Activated T-cell treated with anti-CD3 and anti-CD28 coated beads, Interleukin-2, amount 50 U/mL, for 72 hours (primary cell): ENCODE measurements at places on chromosomes 7 and 10.

DNA sequence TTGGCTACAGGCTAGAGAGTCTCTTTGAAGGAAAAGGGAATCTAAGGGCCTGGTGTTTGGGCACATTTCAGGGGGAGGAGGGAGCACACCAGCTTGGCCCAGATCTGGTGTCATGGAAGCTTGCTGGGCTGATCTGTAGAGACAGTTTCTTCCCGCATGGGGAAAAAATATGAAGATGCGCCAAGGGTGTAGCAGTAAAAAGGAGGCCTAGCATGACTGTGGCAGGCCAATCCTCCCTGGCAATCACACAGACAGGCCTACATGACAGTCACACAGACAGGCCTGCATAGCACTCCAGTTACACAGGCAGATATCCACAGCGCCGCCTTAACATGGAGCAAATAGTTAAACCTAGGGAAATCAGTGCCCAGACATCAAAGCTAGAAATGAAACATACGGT lies 123.6 kb upstream of the KIF5B start:
- no peak overlapping the region for H3K27ac ChIP-seq
- H3K36me3 ChIP-seq = no peaks in the 10 kb centered on the region
- DNase-seq = no peak
- H3K27me3 ChIP-seq = no peaks in the 10 kb centered on the region
- H3K4me1 ChIP-seq = no peaks in the 10 kb centered on the region

GRCh38 chr7:11478426-11478825 lies 353.6 kb downstream of the THSD7A start:
- DNase-seq = no peak
- no peak overlapping the region for H3K27ac ChIP-seq
- H3K4me1 ChIP-seq = no peaks in the 10 kb centered on the region
- no peak overlapping the region for H3K4me3 ChIP-seq
- H3K27me3 ChIP-seq = no peaks in the 10 kb centered on the region

DNA sequence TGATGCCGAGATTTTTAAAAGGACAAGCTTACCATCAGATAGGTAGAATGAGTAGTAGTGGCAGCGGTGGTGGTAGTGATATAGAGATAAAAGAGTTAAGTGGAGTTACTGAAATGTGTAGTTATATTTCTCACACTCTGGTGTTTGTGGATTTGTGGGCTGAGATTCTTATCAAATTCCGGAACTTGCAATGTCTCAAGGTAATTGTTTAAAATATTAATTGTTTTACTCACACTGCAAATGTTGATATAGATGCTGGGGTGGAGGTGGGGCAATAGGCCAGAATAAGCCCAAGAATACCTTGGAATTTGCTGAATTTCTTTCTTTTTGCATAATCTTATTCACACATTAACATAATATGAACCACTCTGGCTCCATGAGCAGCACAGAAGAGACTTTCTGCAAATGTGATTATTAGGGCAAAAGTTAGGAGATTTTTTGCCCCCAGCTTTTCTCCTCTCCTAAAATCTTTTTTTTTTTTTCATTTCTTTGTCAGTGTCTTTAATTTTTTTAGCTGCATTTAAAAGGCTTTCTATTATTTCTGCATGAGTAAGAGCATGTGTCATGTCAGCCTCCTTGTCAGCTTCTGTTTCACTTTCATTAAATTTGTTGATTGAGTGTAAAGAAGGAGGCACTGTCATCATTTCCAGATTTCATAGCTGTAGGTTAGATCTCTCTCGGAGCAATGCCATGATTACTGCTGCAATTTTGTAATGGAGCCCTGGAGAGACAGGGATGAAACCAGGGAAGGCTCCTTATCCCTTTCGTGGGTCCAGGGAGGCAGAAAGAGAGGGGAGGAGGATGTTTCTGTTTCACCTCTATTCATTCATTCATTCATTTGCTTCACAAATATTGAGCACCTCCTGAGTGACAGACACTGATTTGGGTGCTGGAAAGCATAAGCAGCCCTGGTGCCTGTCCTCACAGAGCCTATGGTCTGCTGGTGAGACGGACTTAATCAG lies 13.1 kb upstream of the SGMS1 start:
- peak overlapping the region; percentile 85 for H3K4me3 ChIP-seq
- peaks cover 72% of the 10 kb centered on the region for H3K27me3 ChIP-seq
- peaks cover 34% of the 10 kb centered on the region for H3K4me1 ChIP-seq
- H3K27ac ChIP-seq = peak overlapping the region; percentile 62
- peak; percentile 61 for DNase-seq

- no peaks in the 10 kb centered on the region for H3K36me3 ChIP-seq
- peak overlapping the region; percentile 53 for H3K4me3 ChIP-seq
- H3K4me1 ChIP-seq = peaks cover 40% of the 10 kb centered on the region
These were observed 200.3 kb downstream of the PRPF18 start for GRCh38 chr10:13787015-13787421.

GRCh38 chr10:48237259-48238250 lies 36.9 kb downstream of the FRMPD2 start:
- H3K27ac ChIP-seq = no peak overlapping the region
- no peak for DNase-seq
- H3K4me1 ChIP-seq = no peaks in the 10 kb centered on the region

GRCh38 chr10:92573091-92573797 lies 649 bp downstream of the IDE start:
- no peaks in the 10 kb centered on the region for H3K27me3 ChIP-seq
- H3K4me1 ChIP-seq = peaks cover 40% of the 10 kb centered on the region
- peak; percentile 49 for DNase-seq

GRCh38 chr10:65945061-65945460 lies 980.8 kb upstream of the LRRTM3 start:
- H3K4me1 ChIP-seq = no peaks in the 10 kb centered on the region
- H3K36me3 ChIP-seq = no peaks in the 10 kb centered on the region
- H3K27ac ChIP-seq = no peak overlapping the region
- no peak for DNase-seq

- H3K27ac ChIP-seq = no peak overlapping the region
- no peak overlapping the region for H3K4me3 ChIP-seq
- peaks cover 19% of the 10 kb centered on the region for H3K4me1 ChIP-seq
- peaks cover 8% of the 10 kb centered on the region for H3K27me3 ChIP-seq
These were observed 35.0 kb upstream of the AGR3 start for GRCh38 chr7:16916738-16917137.

DNA sequence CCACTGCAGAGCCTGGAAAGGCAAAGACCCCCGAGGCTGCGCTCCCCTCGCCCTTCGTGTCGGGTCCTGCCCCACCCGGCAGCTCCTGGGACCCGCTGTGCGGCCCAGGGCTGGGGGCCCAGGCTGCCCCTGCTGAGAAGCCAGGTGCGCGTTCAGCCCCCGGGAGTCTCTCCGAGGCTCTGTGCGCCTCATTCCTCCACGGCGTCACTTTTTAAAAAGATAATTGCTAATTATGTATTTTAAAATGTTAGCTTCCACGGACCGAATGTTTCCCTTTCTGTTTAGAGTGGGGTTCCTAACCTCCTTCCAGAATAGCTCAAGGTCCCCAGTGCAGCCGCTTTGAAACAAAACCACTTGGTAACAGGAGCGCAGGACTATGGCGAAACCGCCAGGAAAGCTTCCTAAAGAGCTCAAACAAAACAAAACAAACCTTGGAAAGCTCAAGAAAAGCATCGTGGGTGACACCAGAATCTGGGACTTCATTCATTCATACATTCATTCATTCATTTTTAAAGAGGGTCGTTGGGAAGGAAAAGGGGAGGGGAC lies 45.6 kb downstream of the PDIA4 start:
- H3K4me1 ChIP-seq = peaks cover 67% of the 10 kb centered on the region
- DNase-seq = no peak
- peaks cover 4% of the 10 kb centered on the region for H3K36me3 ChIP-seq
- H3K4me3 ChIP-seq = peak overlapping the region; percentile 97
- H3K27me3 ChIP-seq = peaks cover 10% of the 10 kb centered on the region
- peak overlapping the region; percentile 77 for H3K27ac ChIP-seq

DNA sequence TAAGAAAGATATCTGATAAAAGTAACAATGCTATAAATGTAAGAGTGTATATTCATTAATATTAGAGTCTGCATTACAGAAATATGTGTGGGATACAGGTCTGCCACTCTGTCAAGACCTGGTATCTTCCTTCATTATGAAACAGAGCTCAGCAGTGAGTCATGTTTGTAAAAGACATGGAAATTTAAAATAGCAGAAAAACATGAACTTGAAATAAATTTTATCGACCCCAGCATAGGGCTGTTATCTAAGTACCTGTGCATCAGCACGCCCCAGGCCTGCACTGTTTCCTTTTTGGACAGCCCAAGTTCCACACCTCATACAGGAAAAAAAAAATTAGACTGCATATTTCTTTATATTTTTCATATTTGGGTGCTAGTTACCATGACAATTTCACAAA lies 58.0 kb upstream of the ZPBP start:
- no peak overlapping the region for H3K4me3 ChIP-seq
- H3K27ac ChIP-seq = peak overlapping the region; percentile 83
- no peak for DNase-seq
- H3K36me3 ChIP-seq = peaks cover 5% of the 10 kb centered on the region

DNA sequence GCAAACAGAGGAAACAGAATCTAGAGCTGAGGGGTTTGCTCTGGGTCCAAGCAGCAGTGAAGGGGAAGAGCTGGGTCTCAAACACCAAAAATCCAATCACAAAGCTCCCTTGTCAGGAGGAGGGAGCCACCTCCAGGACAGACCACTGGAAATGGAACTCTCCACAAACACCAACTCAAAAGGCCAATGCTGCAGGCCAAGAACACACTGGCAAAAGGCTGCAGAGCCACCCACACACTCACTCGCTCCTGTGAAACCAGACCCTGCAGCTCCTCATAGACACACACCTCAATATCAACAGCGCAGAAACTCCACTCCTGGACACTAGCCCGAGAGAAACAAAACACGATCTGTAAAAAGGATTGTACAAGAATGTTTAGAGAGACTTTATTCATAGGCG lies 213.5 kb downstream of the PTPRN2 start:
- DNase-seq = no peak
- H3K4me3 ChIP-seq = no peak overlapping the region
- H3K27me3 ChIP-seq = no peaks in the 10 kb centered on the region

DNA sequence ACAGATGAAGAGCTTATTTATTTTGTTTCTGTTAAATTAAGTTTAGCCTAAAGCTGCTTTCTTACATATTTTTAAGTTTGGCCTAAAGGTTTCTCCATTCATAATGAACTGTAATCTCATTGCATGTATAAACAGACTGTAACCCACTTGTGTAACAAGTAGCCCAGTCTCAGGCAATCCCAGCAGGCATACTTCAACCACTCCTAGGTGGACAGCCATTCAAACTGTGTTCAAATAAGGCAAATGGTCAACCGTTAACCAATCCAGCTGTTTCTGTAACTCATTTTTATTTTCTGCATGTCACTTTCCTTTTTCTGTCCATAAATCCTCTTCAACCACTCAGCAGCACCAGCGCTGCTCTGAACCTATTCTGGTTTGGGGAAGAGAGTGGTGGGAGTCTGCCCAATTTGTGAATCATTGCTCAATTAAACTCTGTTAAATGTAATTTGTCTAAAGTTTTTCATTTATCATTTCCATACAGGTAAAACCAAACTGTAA lies 35.9 kb downstream of the PHYHIPL start:
- DNase-seq = no peak
- H3K36me3 ChIP-seq = no peaks in the 10 kb centered on the region
- H3K4me3 ChIP-seq = no peak overlapping the region
- no peak overlapping the region for H3K27ac ChIP-seq

- H3K36me3 ChIP-seq = no peaks in the 10 kb centered on the region
- no peak for DNase-seq
- no peaks in the 10 kb centered on the region for H3K27me3 ChIP-seq
- no peaks in the 10 kb centered on the region for H3K4me1 ChIP-seq
- H3K27ac ChIP-seq = no peak overlapping the region
These were observed 53.3 kb downstream of the TPST1 start for GRCh38 chr7:66258409-66258808.
